ENCODE measurements at places on chromosomes 2 and 18.
A peak's percentile ranks its signal among the peaks of the same experiment; 100 is the strongest.

DNA sequence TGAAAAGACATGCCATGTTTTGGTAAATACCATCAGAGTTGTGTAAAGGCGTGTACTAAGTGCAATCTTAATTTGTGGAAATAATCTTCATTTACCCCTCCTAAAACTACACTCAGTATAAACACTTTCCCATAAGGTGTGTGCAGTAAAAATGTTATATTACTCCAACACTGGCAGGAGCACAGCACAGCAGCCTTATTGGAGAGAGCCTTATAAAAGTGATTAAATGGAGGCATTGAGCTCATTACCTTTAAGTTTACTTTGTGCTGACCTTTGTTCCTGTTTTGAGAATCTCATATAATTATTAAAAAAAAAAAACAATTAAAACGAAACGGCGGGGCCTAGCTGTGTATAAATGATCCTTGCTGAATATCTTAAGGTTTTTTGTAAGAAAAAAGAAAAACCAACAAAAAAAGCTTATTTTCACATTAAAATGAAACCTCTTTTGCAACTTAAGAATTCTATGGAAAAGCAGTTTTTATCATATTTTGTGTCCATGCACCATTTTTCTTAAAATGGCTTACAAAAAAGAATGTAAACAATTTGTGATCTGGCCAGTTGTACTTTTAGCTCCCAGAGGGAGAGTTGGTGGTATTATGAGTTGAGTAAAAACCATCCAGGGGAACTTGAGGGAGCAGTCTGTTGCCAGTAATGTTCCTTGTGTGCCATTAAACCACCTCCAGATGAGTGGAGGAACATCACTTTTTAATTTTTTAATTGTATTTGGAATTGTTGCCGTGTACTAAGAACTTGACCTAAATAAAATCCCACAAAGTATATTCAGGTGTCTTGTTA is 103.4 kb downstream of the ABI2 start:
- DNase-seq, result no peak

GRCh38 chr2:9332853-9333245 is 90.5 kb downstream of the ITGB1BP1 start:
- DNase-seq, result no peak

GRCh38 chr18:9380101-9380500 is 45.5 kb downstream of the TWSG1 start:
- DNase-seq, result no peak

- peak; percentile 71 for DNase-seq
Observed at GRCh38 chr2:30366199-30366691, 80.8 kb upstream of the LCLAT1 start.

- DNase-seq, result no peak
Observed at GRCh38 chr2:219399716-219400478, 12.2 kb upstream of the DNPEP start.

DNA sequence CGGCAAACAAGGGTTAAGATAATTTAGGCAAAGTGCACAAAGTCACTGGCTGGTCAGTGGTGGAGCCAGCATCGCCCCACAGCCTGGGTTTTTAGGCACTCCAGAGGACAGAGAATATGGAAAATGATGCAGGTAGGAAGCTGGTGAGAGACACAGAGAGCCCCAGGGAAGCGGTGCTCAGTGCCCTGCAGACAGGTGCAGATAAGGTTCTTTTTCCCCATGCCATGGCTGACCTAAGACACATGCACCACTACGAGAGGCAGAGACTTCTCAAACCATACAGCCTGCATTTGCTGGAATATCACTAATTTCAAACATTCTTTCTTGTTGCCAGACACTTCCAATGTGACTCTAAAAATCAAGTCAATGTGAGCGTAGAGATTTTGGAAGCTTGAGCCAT is 205.7 kb upstream of the APCDD1 start:
- DNase-seq, result no peak

DNA sequence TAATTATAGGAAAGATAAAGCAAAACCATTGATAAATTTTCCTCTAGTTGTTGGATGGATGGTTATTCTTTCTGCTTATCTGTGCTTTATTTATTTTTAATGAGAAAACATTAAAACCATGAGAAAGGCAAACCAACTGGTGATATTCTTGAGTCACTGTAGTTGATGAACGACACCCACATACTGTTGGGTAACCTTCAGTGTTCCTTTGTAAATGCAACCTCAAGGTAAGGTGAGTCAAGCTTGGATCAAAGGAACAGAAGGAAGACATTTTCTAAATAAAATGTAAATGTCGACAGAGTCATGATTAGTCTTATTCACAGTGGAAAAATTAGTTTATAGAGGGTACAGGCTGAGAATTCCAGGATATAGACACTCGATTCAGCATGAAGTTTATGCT is 12.7 kb downstream of the ABCB11 start:
- DNase-seq, result no peak

DNA sequence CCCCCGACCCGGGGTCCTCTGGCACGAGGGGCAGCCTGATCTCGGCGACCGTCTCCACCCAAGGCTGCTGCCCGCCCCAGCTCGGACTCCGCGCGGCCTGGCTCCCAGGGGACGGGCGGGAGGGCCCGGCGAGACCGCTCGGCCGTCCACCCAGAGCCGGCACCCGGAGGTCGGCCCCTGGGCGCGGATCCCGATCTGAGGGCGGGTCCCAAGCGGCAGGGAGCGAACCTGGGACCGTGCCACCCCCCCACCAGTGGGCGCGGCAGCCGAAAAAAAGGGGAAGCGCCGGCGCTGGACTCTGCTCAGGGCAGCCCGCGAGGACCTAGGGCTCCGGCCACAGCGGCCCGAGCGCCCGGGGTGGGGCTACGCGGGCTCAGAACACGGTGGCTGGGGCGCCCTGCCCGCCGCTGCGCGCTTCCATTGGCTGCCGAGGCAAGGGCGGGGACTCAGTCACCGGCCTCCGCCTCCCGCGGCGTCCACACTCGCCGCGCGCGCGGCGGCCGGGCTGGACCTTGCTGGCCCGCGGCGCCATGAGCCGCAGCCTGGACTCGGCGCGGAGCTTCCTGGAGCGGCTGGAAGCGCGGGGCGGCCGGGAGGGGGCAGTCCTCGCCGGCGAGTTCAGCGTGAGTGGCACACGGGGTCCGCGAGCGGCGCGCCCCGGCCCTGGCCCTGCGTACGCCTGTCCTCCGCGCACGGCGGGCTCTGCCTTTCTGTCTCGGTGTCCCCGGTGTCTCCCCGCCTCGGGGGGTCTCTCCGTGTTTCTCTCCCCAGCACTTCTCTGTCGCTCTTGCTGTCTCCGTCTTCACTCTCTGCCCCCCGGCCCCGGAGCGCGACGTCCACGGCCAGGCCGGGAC is at the start of gene PTPN18:
Gene PTPN18, plus strand, starts transcription at position 479 of the 854 bp plus-strand sequence. Its CDS starts 52 bp downstream, at position 531.
- DNase-seq, result peak; percentile 81

GRCh38 chr18:50276452-50276851 is 4.9 kb downstream of the MBD1 start:
- no peak for DNase-seq

DNA sequence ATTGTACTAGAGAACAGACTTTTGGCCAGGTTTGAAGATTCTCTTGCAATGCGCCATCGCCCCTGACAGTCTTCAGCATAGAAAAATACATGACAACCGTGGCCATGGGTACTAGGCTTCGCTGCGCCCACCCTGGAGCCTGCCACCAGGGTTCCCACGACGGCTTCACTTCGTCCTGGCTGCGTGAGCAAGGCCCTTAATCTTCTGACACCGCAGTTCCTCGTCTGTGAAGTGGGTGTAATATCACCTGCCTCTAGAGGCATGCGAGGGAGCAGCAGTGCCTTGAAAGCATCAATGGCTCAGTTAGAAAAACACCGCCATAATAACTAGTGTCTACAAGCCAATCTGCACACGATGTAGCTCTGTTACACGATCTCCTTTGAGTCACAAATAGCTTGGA is 175.2 kb upstream of the HS6ST1 start:
- no peak for DNase-seq

DNA sequence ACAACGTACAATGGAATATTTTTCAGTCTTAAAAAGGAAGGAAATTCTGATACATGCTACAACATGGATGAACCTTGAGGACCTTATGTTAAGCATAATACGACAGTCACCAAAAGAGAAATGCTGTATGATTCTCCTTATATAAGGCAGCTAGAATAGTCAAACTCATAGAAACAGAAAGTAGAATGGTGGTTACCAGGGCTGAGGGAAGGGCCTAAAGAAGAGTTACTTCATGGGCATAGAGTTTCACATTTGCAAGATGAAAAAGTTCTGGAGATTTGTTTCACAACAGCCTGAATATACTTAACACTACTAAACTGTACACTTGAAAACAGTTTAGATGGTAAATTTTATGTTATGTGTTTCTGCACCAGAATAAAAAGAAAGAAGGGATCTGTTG is 113.3 kb downstream of the GALNT1 start:
- no peak for DNase-seq

DNA sequence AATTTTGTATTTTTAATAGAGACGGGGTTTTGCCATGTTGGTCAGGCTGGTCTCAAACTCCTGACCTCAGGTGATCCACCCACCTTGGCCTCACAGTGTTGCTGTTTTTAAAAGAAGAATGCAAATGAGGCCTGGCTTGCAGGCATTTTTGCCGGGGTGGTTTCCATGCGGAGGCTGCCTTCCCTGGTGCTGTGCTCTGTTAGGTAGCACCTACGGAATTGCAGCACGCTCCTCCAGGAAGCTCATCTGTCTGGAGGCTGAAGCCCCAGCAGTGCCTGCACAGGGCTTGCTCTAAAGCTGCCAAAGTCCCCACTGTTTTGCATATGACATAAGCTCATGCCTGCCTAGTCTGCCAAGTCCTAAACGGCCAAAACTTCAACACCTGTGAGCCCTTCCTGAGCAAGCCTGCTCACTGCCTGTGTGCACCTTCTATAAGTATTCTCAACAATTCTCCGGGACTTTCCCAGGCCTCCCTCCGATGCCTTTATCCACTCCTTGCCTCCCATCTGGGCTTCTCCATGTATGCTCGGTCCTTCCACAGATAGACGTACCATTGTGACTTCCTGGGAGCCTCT is 551.3 kb upstream of the RAB6C start:
- DNase-seq, result no peak

GRCh38 chr2:246489-247144 is 17.2 kb downstream of the SH3YL1 start:
- DNase-seq, result peak; percentile 72

- no peak for DNase-seq
Observed at GRCh38 chr18:31508781-31509180, 10.8 kb downstream of the DSG2 start.

- no peak for DNase-seq
Observed at GRCh38 chr2:627340-627709, 49.9 kb downstream of the TMEM18 start.

GRCh38 chr2:128261245-128262128 is 57.2 kb downstream of the HS6ST1 start:
- DNase-seq, result no peak

DNA sequence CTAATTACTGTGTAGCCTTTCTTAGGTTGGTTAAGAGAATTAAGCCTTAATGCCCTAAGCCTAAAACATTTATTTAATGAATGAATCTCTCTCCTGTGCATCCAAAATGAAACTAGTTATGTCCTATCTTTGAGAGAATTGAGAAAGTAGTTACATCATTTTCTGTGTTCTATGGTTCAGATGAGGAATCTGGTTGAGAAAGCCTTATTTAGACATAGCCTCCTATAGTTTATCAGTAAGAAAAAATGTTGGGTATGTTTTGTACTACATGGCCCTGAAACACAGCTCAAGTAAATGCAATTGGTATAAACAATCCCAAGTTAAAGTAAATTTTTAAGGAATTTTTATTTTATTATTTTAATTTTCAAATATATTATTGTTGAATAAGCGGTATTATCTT is 25.9 kb upstream of the RAMP1 start:
- DNase-seq, result peak; percentile 45
